ENCODE measurements at places on chromosomes 6 and 20.

GRCh38 chr20:623704-624103 lies 13.6 kb upstream of the TCF15 start:
- no peak for DNase-seq

- DNase-seq, result no peak
These were observed 1.9 kb upstream of the PDYN start for GRCh38 chr20:1995531-1996310.

DNA sequence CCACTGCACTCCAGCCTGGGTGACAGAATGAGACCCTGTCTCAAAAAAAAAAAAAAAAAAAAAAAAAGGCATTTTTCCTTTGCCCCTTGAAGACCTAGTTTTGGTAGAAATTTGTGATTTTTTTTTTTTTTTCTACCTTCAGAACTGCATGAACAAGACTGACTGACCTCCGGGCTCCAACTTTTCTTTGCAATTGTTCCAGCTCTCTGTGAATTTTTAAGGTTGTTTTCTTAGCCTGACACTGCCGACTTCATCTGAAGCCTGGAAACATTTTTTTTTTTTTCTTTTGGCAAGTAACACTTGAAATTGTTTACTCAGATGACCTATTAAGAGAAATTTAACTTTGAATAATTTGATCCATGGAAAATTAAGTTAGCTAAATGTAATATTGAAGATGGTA lies 73.0 kb downstream of the SLC24A3 start:
- no peak for DNase-seq

- no peak for DNase-seq
These were observed 109.4 kb downstream of the GRM4 start for GRCh38 chr6:34036357-34037069.

- no peak for DNase-seq
These were observed 1.9 kb upstream of the SERINC3 start for GRCh38 chr20:44523746-44524145.

DNA sequence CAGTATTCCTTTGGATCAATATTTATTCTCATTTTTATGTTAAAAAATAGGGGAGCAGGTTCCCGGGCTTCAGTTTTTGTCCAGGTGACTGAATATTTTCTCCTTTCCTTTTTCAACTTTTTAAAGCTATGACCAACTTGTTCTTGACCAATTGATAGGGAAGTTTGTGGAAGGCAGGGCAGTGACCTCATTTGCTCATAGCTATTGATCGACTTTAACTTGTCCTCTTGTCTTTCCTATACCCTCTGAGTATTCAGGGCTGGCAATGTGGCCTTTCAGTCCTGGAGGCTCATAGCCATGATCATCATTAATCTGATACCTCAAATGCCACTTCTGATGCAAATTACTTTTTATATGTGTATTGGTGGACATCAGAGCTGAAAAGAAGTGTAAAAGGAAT lies 448.8 kb downstream of the KIF16B start:
- no peak for DNase-seq

DNA sequence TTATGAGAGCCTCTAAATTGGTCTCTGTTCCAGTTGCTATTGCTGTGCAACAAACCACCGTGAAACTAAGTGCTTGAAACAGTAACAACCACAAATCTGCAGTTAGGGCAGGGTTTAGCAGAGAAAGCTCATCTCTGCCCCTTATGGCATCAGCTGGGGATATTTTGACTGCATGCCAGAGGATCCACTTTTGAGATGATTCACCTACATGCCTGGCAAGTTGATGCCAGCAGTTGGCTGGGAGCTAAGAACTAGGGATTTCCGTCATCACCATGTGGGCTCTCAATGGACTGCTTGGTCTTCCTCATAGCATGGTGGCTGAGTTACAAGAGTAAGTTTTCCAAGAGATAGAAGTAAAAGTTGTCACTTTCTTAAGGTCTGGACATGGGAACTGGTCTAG lies 35.1 kb downstream of the PLCB4 start:
- DNase-seq, result no peak

DNA sequence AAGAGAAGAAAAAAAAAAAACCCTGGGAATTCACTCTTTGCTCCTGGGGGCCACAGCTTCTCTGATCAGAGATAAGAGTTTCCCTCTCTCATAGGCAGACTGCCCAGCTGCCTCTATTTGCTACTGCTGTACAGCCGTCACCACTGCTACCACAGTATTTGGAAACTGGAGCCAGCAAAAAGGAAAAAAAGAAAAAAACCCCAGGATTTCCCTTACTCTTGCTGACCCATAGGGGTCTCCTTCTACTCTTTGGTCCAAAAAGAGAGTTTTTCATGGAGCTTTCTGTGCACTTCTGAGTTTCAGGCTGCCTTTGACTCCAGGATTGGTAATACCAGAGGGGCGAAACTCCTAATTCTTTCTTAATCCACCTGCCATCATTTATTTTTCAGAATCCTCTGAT lies 89.7 kb downstream of the MDGA1 start:
- DNase-seq, result no peak

- no peak for DNase-seq
These were observed 86.8 kb upstream of the AFDN start for GRCh38 chr6:167739721-167740475.

- no peak for DNase-seq
These were observed 31.3 kb downstream of the OR2A4 start for GRCh38 chr6:131669891-131670290.
